ENCODE measurements at places on chromosomes 4 and X.

- DNase-seq = no peak
Measured at GRCh38 chr4:2416564-2417225, 1.8 kb downstream of the ZFYVE28 start.

GRCh38 chr4:8282742-8283141, 13.2 kb downstream of the HTRA3 start:
- DNase-seq = no peak

DNA sequence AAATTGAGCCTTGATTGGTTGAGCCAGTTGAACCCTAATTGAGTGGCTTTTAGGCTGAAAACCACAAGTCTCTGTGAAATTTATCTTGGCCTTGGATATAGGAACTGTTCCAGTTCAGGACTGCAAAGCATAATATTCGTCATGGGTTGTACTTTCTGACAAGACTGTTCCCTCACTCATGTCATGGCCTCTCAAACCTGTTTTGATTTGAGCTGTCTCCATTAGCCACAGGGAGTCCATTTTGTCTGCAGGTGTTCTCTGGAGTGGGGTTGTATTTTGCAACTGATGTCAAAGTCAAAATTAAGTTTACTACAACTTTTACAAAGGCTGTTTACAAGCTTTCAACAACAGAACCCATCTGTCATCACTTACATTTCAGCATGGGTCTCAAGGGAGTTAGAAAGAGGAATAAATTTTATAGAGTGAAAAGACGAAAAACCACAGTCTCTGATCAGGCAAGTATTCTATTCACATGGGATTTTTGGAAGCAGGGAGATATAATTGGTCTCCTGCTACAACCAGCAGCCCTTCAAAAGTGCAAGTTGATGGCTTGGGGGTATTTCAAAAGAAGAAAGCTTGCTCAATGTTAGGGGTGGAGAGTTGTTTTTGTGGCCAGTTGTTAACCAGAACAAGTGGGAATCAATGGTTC, 1716.3 kb downstream of the C4orf33 start:
- no peak for DNase-seq

- DNase-seq = no peak
Measured at GRCh38 chr4:142713282-142714030, 132.6 kb downstream of the INPP4B start.

DNA sequence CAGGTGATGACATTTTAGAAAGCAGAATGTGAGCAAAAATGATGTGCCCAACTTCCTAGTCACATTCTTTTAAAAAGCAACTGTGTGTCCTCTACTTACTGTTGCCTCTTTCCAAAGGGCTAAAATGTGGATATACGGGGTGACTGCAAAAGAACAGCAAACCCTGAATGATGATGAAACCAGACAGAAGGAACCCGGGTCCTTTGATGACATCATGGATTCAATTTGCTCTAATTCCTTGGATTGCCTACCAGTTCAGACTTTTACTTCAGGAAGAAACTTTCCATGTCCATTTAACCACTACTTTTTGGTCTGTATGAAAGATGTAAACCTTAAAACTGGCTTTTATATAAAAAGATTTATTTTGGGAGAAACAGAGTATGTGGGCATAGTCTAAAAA, 190.9 kb upstream of the MAB21L2 start:
- no peak for DNase-seq

DNA sequence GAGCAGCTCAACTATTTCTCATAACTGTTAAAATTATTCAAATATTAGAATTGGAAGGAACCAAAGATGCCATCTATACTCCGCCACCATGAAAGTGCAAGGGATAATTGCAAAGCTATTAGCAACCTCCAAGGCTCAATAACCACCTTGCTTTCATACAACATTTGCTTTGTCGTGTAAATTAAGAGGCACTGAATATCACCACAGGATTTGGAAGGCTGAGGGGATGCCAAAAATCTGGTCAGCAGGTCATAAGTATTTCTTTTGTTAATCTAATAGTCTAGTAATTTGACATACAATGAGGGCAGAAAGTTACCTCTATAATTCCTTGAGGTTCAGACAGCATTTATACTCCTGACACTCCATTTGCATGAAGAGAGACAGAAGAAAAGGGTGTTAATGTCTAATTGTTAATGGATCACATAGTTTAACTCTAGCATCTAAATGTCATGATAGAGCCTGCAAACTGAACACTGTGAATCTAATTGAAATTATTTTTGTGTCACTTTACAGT, 200.9 kb upstream of the DIAPH2 start:
- no peak for DNase-seq

- DNase-seq = no peak
Measured at GRCh38 chrX:132088864-132089263, 39.0 kb downstream of the FRMD7 start.

- no peak for DNase-seq
Measured at GRCh38 chr4:123661080-123661737, 264.6 kb downstream of the SPRY1 start.
